OCI-M1 (cell line): ENCODE measurements at places on chromosomes 6 and 20.

DNA sequence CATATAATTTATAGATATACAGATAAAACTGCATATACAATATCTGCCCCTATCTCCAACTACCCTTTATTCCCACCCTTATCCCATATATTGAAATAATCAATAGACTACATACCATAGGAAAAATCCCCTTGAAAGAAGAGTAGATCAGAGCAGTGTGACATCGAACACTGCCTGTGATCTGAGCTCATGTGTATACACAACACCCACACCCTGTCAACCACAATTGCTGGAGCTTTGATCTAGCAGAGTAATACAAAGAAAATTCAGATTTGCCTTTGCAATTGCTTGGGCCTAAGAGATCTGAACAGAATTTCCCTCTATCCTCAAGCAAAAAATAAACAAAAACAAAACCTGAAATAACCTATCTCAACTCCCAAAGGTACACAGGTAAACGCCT, 119.3 kb downstream of the ASCC3 start:
- DNase-seq = no peak

- no peak for DNase-seq
These were observed 11.4 kb upstream of the DUSP22 start for GRCh38 chr6:280775-281468.

DNA sequence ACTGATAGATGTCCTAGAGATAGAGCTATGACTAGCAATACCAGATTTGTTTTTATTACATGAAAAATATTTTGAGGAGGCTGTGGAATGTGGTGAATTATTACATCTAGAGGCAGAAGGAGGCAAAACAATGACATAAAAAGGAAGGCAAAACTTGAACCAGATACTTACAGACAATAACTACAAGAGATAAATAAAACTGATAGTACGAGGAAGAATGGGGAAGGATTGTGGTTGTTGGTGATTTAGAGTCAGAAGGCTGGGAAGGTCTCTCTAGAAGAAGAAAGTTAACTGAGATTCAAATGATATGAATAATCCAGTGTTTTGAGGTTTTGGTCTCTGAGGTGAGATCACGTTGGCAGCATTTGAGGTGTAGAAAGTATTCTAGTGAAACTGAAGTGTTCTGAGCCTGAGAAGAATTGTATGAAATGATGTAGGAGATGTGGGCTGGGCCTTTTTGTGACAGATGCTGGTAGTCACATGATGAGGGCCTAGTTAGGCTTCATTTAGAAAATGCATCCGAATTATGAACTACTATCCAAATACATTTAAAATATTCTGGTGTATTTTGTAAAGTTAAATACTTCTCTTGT, 589.1 kb downstream of the EYS start:
- no peak for DNase-seq

DNA sequence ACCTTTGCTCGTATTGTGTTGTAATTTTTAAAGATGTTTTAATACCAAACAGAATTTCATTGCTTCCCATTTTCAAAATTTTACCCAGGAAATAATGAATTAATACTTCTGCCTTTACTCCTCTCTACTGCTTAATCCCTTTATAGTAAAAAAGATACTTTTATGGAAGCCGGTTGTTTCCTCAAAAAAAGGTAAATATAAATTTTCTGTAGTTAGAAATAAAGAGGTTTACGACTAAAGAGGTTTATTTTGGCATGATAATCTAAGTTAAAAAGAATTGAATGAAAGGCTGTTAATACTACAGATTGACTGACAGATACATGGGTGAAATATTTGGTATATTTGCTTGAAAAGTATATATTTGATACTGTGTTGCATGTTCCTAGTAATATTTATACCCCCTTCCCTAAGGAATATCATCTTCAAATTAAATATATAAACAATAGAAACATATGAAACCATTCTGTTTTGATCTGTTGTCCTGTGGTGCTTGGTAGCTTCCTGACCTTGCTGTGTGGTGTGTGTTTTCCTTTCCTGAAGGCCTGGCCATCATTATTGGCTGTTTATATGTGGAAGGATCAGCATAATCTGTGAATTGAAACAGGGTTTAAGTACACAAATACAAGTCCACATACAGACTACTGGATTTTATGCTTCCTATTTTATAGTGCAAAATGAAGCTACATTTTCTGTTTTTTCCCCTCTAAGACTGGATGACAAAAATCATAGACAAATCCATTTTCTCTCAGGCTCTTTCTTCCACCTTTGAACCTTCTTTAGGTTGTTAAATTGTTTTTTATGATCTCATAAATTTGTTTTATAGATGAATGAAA, 2.3 kb downstream of the LIN28B start:
- DNase-seq = peak; percentile 76

DNA sequence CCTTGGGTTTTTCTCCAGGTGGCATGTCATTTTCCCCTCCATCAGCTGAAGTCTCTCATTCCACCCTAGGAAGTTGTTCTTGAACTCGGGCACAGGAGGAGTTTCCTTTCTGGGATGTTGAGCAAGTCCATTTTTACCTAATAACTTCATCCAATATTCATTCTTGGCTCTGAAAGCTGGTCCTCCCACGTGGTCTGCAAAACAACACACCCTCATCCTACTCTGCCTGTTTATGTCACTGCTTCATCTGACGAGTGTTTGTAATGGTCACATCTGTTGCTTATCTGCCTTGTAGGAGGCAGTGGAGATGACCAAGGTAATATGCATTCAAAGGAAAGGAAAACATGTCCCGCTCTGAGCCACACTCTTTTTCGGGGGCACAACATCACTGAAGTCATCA, 41.7 kb upstream of the AIG1 start:
- DNase-seq = no peak
